GF-D8 (cell line): ENCODE measurements at places on chromosomes 3 and 15.

DNA sequence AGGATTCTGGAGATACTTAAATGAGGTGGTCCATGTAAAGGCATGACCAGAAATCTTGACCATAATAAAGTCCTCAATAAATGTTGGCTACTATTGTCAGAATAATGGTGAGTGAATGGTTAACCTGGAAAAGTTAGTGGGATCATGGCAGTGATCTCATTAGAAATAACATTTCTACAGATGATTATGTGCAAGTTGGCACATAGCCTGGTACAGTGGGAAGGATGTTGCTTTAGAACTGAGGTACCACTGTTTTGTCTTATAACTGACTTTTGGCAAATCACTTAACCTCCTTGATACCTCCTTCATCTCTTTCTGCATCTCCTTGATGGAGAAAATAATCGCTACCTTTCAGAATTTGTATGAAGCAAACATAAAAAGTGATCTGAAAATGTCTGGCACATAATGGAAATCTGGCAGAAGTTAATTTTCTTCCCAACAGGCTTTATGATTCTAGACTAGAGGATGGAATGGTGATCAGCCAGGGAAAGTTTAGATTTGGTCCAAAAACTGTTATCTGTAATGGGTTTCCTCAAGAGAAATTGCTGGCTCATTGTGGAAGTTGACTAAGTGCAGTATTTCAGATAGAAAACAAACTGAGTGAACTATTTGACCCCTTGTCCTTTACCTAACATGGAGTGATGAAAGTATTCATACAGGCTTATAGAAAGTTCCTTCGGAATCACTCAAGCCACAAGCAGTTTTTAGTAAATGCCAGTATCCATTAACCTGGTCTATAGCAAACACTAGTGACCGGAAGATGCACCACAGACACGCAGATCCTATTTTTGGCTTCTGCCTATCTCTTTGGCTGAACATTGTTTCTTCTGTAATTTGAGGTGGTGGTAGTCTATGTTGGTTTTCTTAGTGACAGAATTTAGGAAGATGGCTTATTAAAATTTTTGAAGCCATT lies 449.6 kb upstream of the TGFBR2 start:
- DNase-seq, result no peak

- DNase-seq, result no peak
These were observed 72.8 kb downstream of the GALK2 start for GRCh38 chr15:49242820-49243219.

DNA sequence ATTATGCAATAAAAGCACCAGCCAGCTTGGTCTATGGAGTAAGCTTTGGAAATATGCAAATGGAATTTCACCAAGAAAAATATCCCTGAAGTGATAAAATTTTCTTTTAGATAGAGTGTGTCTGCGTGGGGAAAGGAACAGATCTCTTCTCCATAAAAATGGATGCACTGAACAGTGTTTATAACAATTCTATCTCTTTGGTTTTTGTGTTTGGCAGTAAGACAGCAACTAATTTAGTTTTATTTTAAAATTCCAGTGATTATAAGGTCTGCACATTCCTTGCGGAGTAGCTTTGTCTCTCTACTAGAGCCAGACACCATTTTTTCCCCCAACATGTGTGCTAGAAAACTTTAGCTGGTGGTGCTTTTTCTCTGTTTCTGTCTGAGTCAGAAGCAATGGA lies 712.4 kb downstream of the GRM7 start:
- no peak for DNase-seq

- DNase-seq, result no peak
These were observed 28.1 kb downstream of the ATOSA start for GRCh38 chr15:52651114-52651513.

DNA sequence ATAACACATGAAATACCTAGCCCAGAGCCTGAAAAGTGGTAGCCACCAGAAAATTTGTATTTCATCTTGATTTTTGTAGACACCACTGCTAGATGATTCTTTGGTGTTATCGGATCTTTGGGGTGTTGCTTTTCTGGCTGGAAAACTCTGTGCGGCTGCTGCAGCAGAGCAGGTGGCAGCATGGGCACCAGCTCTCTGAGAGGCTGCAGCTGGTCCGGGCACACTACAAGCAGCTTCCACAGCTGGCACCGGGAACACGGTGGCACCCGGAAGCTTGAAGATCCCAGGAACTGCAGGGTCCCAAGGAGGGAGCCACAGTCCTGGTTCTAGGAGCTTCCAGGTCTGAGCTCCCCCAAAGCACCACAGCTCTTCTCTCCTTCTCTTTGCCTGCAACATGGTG lies 211.7 kb upstream of the MLF1 start:
- DNase-seq, result no peak

- DNase-seq, result peak; percentile 1
These were observed 2.6 kb upstream of the RBM15B start for GRCh38 chr3:51388286-51389029.

- DNase-seq, result peak; percentile 92
These were observed 2.0 kb upstream of the BHLHE40 start for GRCh38 chr3:4977001-4977852.

GRCh38 chr3:13075986-13076654 lies 2.9 kb upstream of the IQSEC1 start:
- DNase-seq, result no peak

DNA sequence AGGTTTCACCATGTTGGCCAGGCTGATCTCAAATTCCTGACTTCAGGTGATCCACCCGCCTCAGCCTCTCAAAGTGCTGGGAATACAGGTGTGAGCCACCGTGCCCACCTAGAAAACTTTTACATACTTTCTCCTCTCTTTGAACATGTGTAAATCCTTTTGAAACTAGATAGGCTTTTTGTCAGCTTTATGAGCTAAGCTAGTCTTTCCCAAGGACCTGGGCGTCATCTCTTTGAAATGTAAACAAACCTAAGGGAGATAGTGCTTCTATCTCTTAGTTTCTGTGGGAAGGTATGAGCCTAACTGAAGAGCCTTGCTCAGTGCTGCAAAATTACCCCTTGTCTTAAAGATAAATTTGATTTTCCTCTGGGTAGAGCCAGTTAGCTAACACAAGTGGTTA lies 4.8 kb downstream of the CX3CR1 start:
- no peak for DNase-seq

GRCh38 chr3:36736301-36736700 lies 28.1 kb downstream of the DCLK3 start:
- DNase-seq, result no peak
